Foreskin fibroblast (primary cell): ENCODE measurements at places on chromosomes 2 and 18.
A peak's percentile ranks its signal among the peaks of the same experiment; 100 is the strongest.

- DNase-seq, result no peak
Observed at GRCh38 chr2:42847596-42848151, 55.3 kb upstream of the HAAO start.

GRCh38 chr2:42835577-42836371 is 43.4 kb upstream of the HAAO start:
- DNase-seq, result peak; percentile 97

DNA sequence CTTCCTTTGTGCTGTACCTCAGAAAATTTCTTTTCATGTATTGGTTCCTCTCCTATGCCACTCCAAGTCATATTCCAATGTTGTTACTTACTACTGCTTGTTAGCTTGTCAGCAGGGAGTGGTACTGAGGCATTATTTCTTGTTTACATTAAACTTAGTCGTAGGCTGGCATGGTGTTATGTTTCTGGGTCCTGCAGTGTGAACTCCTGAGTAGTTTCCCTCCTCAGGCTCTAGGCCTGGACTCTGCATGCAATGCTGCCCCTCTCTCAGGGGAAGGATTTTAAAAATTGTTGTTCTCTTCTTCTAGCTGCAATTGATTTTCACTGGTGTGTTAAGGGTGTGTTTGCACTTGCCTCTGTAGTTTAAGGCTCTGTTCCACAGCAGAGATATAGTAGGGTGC is 671.6 kb downstream of the PLCL1 start:
- DNase-seq, result no peak

DNA sequence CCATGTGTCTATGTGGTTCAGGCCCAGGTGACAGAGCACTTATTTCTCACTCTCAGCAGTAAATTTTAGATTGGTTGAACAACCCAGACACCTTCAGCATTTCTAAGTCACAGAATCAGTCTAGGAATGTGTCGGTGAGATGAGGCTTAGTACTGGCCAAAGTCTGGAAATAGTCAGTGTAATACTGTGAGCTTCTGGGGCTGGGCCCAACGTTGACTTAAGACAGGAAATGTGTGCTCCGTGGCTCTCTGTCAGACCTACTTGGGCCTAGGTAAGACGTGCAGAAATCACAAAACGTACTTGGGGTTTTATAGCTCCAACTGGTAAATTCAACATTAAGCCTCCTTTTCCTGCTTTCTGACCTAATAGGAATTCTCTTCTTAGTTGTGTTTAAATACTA is 160.3 kb upstream of the COL3A1 start:
- no peak for DNase-seq
